ENCODE measurements at places on chromosomes 11 and 22.

- no peak for DNase-seq
Observed at GRCh38 chr11:134230339-134230738, 5.9 kb downstream of the VPS26B start.

DNA sequence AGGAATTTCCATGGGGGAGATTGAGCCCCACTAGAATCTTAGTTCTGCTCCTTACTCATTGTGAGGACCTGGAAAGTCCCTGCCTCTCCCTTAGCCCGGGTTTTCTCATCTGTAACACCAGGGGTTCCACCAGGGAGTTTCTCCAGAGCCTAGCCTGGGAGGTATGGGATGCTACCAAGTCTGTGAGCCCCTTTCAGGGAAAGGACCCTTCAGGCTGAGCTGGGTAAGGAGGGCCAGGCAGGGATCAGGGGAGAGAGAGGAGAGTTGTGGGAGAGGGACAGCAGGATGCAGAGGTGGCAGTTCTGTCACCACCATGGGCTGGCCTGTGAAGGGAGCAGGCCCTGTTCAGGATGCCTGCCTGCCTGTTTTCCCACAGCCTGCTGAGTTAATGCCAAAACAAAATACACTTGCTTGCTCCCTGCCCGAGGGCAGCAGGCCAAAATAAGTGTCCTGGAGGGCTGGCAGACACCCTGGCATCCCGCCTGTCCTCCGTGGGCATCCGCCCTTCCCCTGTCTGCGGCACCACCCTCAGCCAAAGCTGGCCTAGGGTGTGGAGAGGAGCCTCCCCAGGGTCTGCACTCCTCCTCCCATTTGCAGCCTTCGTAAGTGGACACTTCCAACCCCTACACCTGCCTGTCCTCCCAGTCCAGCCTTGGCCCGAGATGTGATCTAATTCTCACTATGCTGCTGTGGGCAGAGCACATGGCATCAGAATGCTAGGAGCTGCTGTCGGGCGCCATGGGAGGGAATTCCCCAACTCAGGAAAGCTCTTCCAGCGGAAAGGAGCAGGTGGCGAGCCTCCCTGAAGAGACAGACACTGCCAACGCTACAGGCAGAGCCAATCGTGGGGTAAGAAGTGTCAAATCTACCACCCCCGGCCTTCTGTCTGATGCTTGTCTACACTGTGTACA, 5.9 kb upstream of the FCHSD2 start:
- DNase-seq = no peak

DNA sequence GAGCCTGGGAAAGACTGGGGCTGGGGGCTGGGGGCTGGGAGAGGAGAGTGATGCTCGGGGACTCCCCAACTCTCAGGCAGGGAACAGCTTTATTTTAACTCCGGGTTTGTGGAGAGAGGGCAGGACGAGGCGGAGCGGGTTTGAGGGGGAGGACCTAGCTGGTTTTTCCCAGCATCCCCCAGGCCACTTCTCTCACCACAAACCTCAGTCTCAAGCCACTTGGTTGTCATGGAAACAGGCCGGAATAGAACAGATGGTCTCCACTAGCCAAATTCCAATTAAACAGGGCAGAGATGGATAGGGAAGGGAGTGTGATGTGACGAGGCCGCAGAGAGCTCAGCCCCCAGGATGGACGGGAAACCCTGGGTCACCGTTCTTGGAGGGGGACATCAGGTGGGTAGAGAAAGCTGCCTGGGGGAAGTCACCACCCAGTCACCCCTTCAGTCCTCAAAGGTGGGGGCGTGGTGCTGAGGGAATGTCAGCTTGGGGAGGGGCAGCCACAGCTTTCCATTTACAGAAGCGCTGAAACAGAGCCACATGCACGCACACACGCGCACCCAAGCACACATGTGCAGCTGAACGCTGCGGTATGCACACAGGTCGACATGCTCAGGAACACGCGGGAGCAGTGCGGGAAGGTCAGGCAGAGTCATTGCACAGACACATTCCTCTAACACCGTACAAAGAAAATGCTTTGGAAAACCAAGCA, 19.2 kb downstream of the NECTIN1 start:
- DNase-seq = no peak

- DNase-seq = no peak
Observed at GRCh38 chr11:114036147-114036811, 23.2 kb upstream of the ZBTB16 start.

DNA sequence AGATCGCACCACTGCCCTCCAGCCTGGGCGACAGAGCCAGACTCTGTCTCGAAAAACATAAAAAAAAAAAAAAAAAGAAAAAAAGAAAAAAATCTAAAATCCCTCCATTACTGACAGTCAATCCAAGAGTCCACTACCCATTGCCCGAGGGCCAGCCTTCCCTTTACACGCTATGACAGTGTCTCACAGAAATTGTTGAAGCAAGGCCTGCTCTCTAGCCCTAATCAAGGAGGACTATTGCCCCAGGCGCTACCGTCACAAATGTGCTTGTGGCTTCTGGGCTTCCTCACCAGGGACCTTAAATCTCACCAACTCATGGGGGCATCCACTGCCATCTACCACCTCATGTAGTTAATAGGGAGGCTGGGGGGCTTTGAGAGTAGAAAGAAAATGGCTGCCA, 49.9 kb downstream of the UBASH3B start:
- DNase-seq = no peak

DNA sequence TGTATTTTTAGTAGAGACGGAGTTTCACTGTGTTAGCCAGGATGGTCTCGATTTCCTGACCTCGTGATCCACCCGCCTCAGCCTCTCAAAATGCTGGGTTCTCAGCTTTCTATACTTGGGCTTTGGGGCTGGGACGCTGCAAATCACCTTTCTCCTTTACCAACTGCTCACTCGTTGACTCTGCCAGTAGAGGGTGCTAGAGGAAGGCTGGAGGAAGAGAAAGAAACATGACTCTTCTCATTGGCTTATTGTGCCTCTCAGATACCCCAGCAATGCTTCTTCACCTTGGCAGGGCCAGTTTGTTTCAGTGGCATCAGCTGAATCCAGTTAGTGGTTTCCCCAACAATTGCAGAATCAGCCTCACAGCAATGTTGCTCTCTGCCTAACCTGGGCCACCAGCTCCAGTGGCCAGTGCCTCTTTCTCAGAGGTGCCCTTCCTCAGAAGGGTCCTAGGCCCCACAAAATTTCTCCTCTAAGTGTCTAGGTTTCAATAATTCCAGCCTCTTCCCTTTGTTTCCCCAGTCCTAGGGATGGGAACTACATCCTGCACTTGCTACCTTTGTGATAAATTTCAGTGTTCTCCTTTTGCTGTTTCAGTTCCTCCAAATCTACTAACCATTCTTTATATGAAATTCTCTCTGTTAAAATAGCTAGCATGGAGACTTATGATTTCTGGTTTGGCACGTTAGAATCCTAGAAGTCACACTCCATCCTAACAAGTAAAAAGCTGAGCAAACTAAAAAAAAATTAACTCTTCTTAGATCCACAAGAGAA, 71.5 kb upstream of the VSTM5 start:
- DNase-seq = peak; percentile 62

GRCh38 chr11:8082391-8083087, 1.5 kb downstream of the TUB start:
- no peak for DNase-seq

DNA sequence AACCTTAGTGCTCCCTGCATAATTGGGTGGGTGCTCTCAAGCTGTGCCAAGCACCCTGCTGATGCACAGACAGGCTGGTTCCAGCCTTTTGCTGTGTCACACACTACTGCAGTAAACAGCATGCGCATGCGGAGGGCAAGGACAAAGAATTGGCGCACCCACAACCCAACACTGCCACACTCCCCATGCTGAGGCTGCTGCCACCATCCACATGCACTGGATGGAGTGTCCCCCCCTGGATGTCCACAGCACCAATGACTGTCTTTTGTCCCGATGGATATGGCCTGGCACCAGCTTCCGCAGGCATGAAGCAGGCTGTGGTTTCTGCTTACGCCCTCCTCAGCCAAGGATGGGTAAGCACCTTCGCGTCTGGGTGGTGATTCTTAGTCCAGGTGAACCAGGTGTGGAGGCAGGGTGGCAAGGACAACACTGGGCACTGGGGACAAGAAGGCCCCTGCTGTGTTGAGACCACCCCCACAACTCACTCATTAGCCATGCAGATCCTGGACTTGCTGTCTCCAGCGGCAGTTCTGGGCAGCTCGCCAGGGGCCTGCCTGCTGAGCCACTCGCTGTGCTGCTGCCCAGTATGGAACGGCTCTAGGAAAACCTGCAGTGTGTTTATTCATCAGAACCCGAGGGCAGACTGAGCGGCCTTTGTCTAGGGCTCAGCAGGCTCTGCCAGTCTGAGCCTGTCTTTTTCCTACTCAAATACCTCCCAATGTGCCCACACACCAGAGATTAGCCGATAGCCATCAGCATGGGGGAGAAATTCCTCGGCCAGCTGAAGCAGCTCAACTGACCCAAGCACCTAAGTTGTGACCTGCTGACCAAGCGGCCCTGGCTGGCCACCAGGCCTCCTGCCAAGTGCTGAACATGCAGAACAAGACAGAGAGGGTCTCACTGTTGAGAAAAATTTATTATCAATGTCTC, 8.2 kb upstream of the NAP1L4 start:
- DNase-seq = no peak

DNA sequence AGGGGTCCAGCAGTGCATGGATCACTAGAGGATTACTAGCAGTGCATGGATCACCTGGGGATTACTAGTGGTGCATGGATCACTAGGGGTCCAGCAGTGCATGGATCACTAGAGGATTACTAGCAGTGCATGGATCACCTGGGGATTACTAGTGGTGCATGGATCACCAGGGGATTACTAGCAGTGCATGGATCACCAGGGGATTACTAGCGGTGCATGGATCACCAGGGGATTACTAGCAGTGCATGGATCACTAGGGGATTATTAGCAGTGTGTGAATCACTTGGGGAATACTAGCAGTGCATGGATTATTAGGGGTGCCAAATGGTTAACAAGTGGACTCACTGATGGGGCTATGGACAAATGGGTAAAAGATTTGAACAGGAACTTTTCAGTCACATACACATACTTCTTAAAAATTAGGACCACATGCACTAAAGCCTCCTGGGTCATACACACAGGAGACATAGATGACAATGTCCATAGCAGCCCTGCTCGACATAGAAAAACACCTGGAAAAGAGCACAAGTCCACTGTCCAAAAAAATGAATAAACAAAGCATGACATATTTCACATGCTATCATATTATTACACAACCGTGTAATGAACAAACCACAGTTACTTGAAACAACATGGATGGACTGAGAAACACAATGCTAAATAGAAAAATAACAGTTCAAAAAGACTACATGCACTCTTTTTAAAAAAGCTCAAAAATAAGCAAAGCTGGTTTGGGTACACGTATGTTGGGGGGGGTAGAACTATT, 109.8 kb downstream of the CD44 start:
- no peak for DNase-seq

DNA sequence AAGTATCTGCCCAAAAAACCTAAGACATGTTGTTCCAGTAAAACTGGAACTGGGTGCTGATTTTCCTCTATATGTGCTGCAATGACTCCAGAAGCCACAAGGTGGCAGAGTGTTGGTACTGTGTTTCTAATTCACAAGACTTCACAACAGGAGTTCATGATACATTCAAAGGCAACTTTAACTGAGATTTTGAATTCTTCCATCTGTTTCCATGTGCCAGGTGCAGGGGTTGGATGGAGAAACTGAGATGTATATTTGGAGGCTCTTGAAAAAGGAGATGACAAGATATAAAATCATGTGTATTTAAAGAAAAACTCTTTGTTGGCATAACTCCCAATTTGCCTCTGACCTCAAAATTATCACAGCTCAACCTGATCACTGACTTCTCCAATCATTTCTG, 1098.6 kb upstream of the CCDC90B start:
- DNase-seq = peak; percentile 2

DNA sequence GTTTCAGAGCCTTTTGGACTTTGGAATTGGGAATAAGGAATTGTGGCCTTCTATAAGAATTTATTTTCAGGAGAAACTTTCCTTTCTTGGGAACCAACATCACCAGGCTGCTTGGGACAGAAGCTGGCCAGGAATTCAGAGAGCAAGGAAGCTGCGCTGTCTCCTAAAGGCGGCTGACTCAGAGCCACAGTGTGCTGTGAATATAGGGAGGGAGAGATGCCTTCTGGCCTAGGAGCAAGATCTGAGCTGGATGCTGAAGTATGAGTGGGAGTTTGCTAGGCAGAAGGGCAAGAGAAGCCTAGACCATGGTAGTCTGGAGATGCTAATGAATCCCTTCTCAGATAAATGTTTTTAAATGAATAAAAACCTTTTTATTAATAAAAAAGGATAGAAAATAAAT, 213.7 kb upstream of the TBCEL start:
- DNase-seq = no peak

GRCh38 chr11:96238563-96239135, 104.3 kb downstream of the MAML2 start:
- DNase-seq = no peak

DNA sequence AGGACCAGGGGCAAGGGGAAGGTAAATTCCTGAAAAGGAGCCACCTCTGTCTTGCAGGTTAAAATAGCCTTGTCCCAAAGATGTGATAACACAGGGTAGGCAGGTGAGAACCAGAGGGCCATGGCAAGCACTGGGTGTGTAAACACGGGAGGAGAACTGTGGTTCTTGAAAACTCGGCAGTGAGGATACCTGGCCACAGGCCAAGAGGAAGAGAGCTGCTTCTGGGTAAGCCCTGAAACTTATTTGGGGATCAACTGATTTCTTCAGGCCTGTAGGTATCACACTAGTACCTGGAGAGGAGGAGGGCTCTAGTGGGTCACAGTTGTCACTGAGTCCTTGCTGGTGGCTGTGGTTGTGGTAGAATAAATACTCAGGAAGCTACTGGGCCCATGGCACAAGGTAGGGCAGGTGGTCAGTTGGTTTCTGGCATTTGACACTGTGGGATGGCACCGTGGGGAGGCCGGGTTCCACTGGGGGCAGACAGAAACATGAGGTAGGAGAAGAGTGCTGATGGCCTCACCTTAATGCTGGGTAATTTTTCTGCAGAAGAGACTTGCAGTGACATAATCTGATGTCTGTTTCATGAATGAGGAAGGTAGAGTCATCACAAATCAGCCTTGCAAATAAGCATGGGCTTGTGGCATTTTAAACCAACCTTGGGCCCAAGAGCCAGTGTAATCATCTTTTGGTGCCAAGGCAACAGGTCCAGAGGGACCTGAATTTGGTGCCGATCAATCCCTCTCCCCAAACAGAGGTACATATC, 22.0 kb downstream of the AMPD3 start:
- DNase-seq = no peak

- DNase-seq = no peak
Observed at GRCh38 chr11:44923806-44924205, 26.9 kb downstream of the TP53I11 start.

- DNase-seq = no peak
Observed at GRCh38 chr11:44600839-44601383, 35.4 kb downstream of the CD82 start.

- no peak for DNase-seq
Observed at GRCh38 chr11:34929794-34930763, 13.7 kb downstream of the PDHX start.

DNA sequence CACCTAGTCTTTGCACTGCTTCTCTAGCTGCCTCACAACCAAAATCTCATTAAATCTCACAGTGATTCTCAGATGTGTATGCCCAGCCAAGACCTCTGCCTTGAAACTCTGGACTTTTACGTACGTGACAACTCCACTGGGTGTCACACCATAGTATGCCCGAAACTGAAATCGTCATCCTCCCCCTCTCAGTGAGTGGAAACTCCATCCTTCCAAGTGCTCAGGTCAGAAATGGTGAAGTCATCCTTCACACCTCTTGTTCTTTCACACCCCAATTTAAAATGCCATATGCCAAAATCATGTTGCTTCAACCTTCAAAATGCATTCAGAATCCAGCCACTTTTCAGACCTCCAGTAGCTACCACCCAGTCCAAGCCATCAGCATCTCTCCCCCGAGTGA, 42.5 kb downstream of the SFI1 start:
- no peak for DNase-seq

GRCh38 chr11:66861774-66862558, 5.1 kb downstream of the LRFN4 start:
- no peak for DNase-seq

GRCh38 chr11:43556612-43557375, 123.7 kb upstream of the HSD17B12 start:
- DNase-seq = no peak

Measured in amniotic stem cell (primary cell).